ENCODE measurements at places on chromosomes 2 and 18.

DNA sequence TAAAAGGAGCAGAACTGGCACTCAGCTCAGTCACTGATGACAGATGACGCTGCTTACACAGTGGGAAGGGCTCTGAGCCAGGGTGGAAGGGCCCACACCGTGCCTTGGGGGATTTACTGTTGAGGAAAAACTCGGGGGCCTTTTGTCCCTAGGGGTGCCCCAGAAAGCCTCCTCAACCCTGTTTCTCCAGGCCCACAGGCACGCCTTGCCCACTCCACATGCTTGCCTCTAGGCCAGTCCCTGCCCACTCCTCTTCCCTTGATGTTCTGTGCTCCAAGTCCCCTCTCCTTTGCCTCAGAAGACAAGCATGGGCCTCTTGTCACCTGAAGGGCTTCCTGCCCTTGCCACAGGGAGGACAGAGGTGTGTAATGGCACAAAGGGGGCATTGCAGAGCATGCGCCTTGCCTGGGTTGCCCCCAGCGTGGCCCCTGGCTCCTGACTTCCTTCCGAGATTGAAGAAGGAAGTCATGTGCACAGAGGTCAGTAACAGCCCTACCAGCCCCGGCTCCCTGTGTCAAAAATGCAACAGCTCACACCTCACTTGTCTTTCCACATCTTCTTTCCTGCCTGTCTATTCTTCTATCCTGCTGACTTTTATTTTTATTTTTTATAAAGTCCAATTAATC lies 65.1 kb downstream of the LIPG start:
- no peak for DNase-seq

DNA sequence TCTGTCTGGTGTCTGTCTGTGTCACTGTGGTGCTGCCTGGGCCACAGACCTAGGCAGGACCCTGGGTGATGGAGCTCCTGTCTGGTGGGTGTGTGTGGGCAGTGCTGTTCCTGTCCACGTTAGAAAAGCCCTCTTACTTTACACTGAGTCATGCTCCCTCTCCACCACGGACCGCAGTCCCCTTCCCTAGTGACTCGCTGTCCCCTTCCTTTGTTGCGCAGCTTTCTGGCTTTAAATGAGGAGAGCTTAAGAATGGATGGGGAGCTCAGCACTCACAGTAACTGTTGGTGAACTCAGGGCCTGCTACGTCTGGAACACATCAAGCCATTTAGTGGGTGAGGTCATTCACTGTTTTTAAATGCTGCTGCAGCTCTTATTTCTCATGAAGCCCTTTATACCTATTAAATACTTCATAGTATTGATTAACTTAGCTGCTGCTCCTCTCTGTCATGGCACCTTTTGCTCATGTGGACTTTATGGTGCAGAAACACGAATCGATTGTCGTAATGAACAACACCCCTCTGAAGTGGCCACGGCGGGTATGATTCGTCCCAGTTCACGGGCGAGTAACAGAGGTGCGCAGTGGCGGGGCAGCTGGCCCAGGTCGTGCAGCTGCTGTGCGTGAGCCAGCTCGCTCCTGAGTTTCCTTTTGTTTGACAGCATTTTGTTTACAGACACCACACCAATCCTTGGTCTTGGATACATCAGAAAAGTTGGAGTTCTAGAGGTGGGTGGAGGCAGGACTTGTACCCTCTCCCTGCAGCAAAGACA lies 100.4 kb downstream of the LDLRAD4 start:
- DNase-seq: no peak

GRCh38 chr2:43569921-43570320 lies 25.9 kb downstream of the THADA start:
- peak; percentile 34 for DNase-seq

DNA sequence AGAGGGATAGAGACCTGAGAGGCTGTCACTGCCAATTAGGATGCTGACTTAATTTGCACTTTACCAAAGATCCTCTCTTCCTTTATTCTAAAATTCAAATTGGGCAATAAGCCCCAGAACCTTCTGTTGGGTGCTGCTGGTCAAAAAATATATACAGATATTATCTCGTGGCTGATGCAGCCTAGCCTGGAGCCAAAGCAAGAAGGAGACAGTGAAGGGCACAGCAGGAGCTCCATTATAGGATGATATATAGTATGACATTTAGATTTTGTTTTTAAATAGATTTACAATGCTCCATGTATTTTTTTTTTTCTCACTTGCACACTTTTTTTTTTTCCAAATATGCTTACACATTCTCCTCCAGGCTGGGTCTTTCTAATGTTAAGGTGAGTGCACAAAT lies 579.3 kb downstream of the PIK3C3 start:
- no peak for DNase-seq

GRCh38 chr18:7605705-7606104 lies 38.6 kb downstream of the PTPRM start:
- DNase-seq: no peak

DNA sequence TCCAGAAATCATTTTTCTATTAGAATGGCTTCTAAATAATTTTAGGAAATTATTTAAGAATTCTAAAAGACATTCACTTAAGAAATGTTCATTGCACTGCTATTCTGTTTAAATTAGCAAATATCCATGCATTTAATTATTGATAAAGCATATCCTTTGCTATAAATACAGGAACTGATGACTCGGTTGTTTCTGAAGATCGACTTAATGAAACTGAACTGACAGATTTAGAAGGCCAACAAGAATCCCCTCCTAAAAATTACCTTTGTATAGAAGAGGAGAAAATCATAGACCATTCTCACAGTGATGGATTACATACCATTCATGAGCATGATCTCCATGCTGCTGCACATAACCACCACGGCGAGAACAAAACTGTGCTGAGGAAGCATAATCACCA lies 59.4 kb downstream of the SLC39A10 start:
- no peak for DNase-seq

DNA sequence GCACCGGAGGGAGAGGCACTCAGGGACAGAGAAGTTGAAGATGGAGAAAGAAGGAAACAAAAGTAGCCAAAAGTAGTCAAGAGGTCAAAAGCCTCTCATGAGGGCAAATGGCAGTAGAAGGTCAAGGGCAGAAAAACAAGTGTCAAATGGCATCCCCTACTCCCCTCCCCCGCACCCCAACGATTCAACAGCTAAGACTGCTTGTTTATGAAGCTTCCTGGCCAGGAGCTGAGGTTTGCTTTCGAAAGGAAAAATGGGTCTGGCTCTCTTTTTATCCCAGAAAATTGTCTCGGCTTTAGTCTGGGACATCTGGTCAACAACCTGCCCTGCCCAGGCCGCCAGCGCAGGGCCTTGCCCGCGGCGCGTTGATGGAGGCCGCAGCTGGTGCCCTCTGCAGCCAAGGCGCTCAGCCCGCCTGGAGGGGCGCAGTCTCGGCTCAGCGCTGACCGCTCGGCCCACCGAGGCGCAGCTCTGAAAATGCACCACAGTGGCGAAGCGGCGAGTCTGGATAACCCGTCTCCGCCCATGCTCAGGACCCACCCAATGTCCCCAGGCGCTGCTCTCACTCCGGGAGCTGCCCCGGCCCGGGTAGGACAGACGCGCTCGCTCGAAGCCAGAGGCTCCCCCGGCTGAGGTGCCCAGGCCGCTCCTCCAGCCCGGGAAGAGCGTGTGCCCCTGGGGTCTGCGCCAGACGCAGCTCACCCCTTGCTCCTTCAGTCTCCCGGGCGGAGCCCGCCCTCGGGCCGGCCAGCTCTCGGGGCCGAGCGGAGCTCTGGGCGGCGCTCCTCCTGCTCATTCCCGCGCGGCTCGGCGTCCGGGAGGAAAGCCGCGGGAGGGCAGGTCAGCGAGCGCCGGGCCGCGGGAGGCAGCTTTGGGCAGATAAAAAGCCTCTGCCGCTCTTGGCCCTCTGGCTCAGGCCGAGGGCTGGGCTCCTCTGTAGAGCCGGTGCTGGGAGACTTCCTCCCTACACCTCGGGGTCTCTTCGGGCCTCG lies 1.8 kb upstream of the TBR1 start:
- peak; percentile 42 for DNase-seq

DNA sequence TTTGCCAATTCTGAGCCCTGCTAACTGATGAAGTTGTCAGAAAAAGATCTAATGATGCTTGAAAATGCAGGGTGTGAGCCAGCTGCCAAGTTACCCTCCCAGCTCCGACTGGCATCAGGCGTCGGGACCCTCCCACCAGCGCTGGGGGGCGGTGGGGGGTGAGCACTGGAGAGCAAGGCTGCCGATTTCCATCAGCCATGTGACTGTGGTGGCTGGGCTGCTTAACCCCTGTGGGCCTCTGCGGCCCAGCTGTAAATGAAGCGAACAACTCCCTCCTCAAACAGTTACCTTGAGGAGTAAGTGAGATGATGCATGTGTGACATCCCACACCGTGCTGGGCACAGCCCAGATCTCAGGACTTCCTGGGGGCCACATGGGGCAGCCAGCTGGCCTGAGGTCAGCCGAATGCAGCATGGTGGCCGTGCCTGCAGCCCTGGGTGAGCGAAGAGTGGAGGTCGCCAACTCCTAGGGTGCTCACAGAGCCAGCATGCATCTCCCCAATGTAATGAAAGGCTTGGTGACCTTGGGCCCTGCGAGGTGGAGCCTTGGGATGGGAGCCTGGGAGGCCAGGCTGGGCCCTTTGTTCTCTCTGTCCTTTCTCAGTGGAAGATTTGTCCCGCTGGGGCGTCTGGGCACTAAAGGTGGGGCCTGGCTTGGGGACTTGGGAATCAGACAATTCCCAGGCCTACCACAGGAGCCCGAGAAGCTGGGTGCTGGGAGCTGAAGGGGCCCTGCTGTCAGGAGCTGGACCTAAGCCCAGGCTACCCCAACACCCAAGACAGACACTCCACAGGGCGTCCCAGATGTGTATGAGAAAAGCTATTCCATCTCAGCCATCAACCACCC lies 25.1 kb downstream of the CIB4 start:
- DNase-seq: no peak
